NCI-H1105 (cell line): ENCODE measurements at places on chromosomes 12 and 14.

DNA sequence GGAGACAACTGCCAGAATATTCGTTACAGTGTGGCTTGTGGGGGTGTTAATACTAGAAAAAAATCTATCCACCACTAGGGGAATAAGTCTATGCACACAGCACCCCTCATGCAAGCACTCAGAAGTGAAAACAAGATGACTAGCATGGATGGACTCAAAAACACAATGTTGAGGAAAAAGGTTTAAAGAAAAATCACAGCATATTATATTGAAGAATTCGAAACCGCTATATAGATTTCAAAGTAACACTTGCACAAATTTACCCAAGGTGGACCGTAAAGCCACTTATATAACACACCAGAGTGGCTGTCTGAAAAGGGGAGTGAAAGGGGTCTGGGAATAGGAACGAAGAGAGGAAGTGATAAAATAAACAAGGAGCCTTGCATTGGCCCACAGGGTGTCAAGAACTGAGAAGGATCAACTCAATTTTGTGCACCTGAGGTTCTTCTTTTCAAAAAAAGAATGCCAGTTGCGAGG is 544 bp downstream of the ABCD4 start:
- DNase-seq, result no peak

DNA sequence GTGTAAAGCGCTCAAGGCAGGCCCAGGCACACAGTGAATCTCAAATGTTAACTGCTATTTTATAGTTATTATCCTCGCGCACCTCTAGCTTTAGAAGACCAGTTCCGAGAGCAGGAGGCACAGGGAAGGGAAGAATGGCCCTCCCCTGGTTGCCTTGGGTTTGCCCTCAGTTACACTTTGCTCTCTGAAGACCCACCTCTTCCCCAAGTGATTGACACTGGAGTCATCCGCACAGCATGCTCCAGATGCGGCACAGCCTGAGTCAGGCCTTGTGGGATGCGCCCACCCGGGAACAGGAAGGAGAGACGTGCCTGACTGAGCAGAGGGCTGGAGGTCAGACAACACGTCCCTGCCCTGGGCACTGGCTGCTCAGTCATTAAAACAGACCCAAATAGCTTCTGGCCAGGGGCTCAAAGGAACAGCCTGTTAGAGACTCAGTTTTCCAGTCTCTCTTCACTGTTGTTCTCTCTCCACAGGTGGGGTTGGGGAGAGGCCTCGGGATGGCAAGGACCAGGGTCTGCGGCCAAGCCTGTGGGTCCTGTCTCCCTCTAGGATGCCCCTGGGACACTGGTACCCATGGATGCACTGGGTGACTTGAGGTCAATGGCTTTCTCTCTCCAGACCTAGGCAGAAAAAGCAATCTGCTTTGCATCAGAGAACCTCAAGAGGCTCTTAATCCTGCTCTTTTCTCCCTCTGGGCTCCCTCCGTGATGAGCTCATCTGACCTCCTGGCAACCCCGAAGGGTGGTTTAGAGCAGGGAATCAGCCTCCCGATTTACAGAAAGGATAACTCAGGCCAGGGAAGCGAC is 13.6 kb upstream of the MLXIP start:
- DNase-seq, result no peak

- no peak for DNase-seq
Observed at GRCh38 chr14:96630281-96630680, 128.1 kb downstream of the PAPOLA start.

DNA sequence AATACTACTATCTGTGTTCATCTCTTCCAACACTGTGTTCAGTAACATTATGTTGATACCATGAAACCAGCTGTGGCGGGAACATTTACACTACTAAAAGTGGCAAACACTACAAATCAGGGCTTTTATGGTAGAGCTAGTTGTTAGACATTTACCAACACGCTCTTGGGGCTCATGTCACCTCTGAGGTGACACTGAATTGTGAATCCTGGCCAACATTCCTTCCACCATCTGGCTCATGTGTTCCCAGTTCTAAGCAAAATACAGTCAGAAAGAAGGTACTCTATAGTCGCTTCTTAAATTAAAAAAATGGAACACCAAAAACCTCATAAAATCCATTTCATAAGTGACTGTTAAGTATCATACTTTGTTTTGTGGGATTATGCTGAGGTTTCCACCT is 436.6 kb downstream of the FUT8 start:
- no peak for DNase-seq

- DNase-seq, result no peak
Observed at GRCh38 chr12:64531665-64532334, 78.5 kb upstream of the RASSF3 start.

- no peak for DNase-seq
Observed at GRCh38 chr12:77932216-77932615, 101.5 kb downstream of the NAV3 start.

GRCh38 chr14:106872611-106873446 is 1346.4 kb downstream of the TMEM121 start:
- peak; percentile 81 for DNase-seq

GRCh38 chr12:16939871-16940306 is 333.9 kb upstream of the LMO3 start:
- peak; percentile 16 for DNase-seq
